ENCODE measurements at places on chromosomes 12 and 14.

DNA sequence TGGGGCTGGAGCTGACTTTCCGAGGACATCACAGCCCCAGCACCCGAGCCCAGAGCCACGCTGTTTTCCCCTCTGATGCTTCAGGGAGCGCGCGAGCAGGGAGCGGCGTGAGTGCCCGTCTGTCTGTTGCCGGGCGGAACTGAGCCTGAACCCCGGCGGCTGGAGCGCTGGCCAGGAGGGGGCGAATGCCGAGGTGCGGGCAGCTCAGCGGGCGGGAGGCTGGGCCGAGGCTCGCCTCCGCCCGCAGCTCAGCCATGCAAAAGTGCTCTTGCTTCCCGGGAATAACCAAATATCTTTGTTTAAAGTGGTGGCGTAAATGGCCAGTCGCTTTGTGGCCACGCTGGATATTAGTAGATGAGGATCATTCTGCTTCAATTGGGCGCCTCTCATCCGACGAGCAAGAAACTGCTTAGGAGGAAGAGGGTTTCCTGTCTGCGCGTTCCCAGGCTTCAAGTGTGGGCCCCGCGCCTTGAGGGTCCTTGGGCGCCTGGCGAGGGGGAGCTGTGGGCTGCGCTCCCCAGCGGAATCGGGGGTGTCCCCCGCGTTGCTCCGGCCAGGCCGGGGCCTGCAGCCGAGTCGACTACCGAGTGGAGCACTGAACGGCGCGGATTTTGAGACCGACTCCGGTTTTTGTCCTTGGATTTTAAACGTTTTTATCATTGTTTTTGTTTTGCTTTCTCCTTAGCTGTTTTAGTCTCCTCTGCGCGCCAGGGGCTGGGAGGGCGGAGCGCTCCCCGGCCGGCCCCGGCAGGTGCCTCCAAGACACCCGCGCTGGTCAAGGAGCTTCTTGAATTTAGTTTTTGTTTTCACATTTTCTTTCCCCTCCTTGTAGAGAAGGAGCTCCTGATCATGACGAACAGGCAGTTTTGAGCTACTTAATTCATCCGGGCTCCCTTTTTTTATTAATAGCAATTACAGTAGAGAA is 831 bp upstream of the NKX2-1 start:
- DNase-seq: no peak

DNA sequence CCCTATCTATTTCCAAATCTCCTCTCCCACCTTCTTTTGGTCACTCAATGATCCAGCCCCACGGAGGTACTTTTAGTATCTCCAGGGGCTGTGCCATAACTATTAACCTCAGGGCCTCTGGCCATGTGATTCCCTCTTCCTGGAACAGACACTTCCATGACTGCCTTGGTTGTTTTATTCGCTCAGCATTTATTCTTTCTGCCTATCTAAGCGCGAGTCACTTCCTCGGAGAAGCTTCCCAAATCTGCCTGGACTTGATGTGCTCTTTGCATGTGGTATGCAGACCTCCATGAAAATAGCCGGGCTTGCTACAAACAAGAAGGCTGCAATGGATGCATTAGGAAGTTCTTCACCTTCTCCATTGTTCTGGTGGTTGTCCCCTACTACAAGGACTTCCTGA is 939.0 kb upstream of the TMEM132C start:
- no peak for DNase-seq

GRCh38 chr12:105864901-105865300 is 273.9 kb downstream of the NUAK1 start:
- no peak for DNase-seq

DNA sequence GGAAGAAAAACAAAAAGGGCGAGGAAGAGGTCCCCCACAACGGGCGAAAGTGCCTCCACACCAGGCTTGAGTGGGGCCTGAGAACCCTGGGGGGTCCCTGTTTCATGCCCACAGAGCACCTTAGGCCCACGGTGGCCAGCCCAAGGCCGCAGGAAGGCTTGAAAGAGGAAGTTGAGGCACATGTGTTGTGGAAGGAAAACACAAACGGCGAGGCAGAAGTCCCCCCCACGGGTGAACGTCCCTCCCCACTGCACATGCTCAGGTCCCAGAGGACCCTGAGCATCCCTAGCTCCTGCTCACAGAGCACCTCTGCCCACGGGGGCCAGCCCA is 371.5 kb downstream of the ALG10 start:
- no peak for DNase-seq

DNA sequence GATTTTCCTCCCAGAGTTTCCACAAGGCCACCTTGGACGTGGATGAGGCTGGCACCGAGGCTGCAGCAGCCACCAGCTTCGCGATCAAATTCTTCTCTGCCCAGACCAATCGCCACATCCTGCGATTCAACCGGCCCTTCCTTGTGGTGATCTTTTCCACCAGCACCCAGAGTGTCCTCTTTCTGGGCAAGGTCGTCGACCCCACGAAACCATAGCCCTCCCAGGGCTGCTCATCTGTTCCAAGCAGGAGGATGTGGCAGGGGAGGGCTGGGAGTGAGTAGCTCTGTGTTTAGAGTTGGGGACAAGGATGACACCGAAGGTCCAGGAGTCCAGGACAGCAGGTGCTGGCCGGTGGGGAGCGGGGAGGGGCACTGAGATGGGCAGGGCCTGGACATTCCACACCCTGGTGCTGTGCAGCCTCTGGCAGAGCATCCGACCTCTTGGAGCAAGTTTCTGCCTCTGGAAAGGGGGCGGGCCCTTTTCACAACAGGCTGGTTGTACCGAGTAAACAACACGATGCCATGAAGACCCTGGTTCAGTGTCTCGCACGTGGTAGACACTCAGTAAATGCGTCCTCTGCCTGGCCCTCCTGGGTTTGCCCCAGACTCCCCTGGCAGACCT is 8.2 kb downstream of the SERPINA4 start:
- no peak for DNase-seq

- DNase-seq: no peak
Measured at GRCh38 chr12:62841846-62842245, 93.1 kb downstream of the PPM1H start.

- no peak for DNase-seq
Measured at GRCh38 chr14:104750056-104750752, 2.7 kb upstream of the SIVA1 start.

GRCh38 chr12:114669401-114670290 is 14.3 kb downstream of the TBX3 start:
- no peak for DNase-seq

DNA sequence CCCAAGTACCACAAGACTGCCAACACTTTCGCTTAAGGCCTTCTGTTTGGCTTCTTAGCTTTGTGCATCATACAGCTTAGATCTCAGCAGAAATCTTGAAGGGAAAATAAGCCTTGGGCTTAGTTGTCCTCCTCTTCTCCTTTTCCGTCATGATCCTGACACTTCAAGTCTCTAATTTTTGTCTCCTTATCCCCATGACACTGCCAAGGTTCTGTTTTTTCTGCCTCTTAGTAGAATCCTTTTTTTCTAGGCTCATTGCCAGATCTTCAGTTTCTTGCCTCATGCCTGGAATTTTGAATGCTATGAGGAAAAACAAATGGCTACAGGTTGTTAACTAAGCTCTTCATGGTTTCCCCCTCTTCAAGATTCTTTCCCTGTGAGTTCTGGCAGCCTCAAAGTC is 450.4 kb downstream of the LRFN5 start:
- no peak for DNase-seq

- no peak for DNase-seq
Measured at GRCh38 chr12:88570103-88570502, 10.2 kb downstream of the KITLG start.

GRCh38 chr14:53180272-53181221 is 27.4 kb upstream of the DDHD1 start:
- DNase-seq: peak; percentile 2

DNA sequence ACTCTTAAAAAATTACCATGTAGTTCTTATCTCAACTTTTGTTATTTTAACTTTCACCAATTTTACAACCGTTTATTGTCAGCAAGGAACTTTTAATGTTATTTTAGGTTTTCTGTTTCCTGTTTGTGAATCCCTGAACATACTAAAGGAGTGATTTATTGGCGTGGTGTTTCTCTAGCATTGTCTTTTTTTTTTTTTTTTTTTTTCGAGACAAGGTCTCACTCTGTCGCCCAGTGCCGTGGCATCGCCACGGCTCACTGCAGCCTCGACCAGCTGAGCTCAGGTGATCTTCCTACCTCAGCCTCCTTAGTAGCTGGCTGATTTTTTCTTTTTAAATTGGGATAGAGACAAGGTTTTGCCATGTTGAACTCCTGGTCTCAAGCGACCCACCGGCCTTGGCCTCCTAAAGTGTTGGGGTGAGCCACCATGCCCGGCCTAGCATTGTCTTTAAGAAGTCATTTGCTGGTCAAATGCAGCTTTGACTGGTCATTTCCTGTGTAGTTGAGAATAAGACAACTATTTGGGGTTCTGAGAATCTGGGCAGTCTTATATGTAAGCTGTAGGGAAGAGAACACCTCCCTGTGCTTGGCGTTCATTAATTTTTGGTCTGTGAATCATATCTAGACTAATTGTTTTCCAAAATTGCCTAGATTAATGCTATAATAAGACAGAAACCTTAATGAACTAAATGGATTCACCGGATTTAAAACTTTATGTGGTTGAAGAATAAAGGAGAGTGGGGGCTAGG is 2.1 kb downstream of the WASHC4 start:
- DNase-seq: no peak

- DNase-seq: no peak
Measured at GRCh38 chr14:104462651-104463630, 116.6 kb upstream of the C14orf180 start.

DNA sequence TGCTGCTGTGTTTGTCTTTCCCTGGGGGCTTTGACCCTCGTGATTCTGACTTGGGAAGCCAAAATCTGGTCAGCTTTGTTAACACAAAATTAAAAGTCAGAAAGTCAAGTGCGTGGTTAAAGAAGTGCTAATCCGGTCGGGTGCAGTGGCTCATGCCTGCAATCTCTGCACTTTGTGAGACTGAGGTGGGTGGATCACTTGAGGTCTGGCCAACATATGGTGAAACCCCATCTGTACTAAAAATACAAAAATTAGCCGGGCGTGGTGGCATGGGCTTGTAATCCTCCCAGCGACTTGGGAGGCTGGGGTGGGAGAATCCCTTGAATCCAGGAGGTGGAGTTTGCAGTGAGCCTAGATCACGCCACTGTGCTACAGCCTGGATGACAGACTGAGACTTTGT is 844.6 kb downstream of the VRK1 start:
- no peak for DNase-seq

- no peak for DNase-seq
Measured at GRCh38 chr12:53683983-53684382, 8.1 kb upstream of the ATP5MC2 start.

DNA sequence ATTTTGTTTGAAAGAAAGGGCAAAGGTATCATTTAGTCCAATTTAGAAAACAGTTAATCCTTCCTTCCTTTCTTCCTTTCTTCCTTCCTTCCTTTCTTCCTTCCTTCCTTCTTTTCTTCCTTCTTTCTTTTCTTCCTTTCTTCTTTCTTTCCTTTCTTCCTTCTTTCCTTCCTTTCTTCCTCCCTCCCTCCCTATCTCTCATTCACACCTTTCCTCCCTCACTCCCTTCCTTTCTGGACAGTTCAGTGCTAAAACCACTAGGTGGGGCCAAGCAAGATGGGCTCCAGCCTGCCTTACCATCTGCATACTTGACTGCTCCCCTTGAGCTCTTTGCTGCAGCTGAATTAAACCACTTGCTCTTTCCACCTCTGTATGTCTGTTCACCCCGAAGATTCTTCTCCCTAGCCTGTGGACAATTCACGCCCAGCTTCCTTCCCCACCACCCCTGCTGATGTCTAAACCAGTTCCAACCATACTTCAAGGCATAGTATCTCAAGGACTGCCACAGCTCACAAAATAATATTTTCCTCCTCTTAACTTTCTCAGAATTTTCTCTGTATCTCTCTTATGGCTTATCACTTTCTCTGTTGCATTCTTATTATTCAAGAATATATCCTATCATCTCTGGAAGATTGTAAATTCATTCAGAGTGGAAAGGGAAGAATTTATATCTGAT is 78.0 kb downstream of the DBX2 start:
- DNase-seq: no peak

All from stimulated activated CD4-positive, alpha-beta T cell treated with anti-CD3 and anti-CD28 coated beads, TNF-alpha, amount 100 ng/mL, for 1 hour (primary cell).